Right ventricle myocardium inferior (tissue), 1 donor: ENCODE measurements at places on chromosomes 11 and 22. TPM values are rescaled to one million over a fixed set of nuclear protein-coding genes. Genes with fewer than 3 reads are reported as not detected.
A peak's percentile ranks its signal among the peaks of the same experiment; 100 is the strongest.

GPHA2 gene
- not detected for total RNA-seq

DNA sequence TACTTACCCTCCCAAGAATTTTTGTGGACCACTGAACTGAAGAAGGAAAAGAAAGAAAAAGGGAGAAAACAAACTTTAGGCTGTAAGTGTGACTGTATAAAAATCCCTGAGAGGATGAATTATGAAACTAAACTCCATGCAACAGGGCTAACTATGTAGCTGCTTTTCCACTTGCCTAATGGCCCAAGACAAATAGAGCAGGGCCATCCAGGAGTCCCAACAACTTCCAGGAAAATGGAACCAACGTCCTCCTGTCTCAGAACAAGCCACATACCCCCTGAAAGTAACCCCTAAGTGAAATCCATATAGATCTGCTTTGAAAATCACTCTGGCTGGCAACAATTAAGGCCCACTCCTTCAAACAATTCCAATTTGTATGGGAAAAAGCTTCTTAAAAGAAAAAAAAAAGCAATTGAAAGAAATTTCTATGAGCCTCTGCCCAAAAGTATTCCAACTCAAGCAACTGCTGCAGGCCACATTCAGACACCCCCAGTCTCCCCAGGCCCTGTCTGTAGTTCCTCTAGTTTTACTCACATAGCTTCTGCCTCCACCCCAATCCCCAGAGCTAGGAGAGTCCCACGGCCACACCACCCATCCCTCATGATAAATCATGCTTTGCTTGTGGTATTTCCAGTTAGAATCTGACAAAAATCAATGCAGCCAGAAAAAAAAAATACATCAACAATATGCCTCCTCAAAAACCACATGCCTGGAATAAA lies 12.7 kb downstream of the RBFOX2 start:
- no peak for DNase-seq

TRIM49D1 gene
- not detected for total RNA-seq

TP53AIP1 gene
- total RNA-seq = not detected

HMOX1 gene
- total RNA-seq = 7.4 TPM

BTBD18 gene
- total RNA-seq = not detected

OR52E8 gene
- total RNA-seq = not detected

GRCh38 chr22:16806401-16806800 lies 18.8 kb downstream of the XKR3 start:
- DNase-seq = no peak

DNA sequence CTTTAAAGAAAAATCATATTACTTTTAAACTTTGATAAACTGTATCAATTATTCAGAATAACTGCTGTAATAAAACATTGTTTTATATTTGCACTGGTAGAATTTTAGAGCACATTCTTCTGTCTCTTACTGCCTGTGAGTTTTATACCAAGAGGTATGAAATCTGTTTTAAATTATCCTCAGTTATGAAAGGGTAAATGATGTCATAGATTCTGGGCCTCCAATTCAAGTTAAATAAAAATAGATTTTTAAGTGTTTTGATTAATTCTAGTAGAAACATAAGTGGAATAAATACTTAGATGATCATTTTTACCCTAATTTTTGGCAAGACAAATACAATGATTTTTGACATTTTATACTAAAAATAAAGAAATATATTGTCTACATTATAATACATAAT lies 93.0 kb downstream of the GUCY1A2 start:
- DNase-seq = no peak

- DNase-seq = no peak
Observed at GRCh38 chr11:3645552-3645951, 624 bp downstream of the ART1 start.

DNA sequence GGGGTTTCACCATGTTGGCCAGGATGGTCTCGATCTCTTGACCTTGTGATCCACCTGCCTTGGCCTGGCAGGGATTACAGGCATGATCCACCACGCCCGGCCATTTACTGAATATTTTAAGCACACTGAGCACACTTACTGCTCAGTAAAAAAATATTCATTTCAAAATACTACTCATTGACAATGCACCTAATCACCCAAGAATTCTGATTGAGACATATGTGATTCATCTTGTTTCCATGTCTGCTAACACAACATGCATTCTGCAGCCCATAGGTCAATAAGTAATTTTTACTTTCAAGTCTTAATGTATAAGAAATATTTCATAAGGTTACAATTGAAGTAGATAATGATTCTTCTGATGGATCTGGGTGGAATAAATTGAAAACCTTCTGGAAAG lies 4.2 kb upstream of the OR52J3 start:
- DNase-seq = no peak

SLCO2B1 gene
- 33.4 TPM for total RNA-seq

BRSK2 gene
- 1.4 TPM for total RNA-seq

- no peak for DNase-seq
Observed at GRCh38 chr11:33273656-33274055, 16.5 kb downstream of the HIPK3 start.

DNA sequence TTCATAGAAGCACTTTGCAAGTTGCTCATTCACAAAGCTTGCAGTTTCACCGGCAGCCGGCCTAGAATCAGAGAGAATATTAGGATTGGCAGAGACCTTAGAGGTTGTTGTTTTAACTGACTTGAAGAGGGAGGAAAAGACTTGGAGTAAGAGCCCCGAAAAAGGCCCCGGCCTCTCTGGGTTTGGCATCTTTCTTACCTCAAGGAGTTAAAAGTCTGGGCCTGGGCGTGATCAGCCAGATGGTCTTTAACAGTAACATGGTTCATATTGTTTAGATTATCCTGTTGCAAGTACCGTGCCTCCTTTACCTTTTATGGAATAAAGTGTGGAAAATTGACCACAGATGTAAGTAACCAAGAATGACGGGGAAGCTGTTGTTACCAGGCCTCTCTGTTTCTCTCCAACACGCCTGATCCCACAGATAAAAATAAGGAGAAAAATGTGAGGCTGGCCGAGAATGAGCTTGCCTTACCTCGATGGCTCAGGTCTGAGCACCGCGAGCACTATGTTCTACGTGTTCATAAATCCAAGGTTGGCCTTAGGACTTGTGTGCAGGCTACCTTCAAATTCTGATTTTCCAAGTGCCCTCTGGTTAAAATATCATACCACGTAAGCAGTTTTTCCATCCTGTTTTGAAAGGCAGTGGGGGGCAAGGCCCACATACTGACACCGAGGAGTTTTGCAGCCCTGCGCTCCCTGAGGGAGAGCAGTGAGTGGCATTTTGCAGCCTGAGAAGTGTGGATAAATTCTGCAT lies 56.4 kb downstream of the PARVA start:
- DNase-seq = no peak

DNA sequence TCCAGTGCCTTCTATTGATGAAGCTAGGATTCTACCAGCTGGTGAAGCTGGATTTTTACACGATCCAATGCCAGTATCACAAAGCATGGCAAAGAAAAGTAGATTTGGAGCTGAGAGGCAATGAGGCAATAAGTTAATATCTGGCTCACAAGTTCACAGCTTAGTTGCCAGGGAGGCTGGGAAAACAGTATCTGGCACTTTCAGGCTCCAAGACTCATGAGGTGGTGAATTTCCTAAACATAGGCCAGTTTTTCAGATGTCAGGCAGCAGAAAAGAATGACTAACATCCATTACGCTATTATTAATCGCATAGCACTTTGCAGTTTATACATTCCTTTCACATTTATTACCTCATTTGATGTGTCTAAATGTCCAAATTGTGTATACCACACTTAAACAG lies 122.7 kb downstream of the GRIA4 start:
- no peak for DNase-seq

CCDC81 gene
- 0.22 TPM for total RNA-seq

LSP1 gene
- 22.5 TPM for total RNA-seq

DNA sequence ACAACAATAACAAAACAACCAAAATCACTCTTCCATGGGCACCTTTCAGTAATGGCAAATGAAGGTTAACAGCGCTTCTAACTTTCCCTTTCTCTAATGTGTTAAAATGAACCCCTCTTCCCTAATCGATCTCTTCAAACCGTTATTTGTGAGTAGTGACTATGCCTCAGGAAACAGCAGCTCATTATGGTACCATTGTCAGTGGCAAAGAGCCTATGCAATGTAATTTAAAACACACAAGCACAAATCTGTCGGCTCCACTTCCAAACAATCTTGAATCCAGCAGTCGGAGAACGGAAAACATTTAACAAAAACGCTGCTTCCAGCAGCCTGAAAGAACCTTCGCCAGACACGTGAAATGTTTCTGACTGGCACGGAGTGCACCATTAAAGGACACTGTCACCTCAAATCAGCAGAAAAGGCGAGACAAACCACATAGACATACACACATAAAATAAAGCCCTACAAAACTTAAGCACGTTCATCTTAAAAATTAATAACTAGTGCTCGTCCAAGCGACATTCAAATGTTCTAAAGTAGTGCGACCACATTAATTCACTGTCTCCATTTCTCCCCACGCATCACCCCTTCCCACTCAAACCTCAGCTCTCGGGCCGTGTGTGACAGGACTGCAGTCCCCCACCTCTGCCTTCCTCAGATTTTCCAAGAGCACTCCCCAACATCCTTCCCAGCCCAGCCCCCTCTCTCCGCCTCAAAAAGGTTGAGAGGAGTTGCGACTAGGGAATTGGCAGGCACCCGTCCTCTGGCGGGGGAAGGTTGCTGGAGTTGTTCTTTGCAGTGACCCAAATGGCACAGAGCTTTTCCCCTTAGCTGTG lies 748 bp downstream of the RAB30 start:
- peak; percentile 66 for DNase-seq

DNA sequence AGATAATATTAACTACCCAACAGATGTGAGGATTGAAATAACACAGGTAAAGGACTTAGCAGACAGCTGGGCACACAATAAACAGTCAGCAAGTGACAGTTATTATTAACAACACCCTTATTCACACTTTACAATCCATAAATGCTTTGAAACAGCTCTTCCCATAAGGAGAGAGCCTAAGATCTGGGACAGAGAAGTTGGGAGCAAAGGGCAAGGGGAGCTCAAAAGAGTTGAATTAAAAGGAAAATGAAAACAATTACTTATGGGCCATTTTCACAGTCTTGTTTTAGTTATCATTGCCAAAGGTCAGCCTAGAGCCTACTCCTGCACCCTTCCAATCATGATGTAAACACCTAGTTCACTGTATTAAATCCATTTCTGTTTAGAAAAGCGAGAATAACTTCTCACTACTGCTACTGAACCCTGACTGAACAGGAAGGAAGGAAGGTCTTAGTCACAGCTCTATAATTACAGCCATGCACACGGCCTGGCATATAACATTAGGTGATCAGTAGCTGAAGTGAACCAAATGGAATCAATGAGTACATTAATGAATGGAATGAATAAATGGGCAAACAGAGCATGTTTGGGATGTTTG lies 111.3 kb downstream of the PLEKHA7 start:
- no peak for DNase-seq

APOL5 gene
- total RNA-seq = not detected

- DNase-seq = no peak
Observed at GRCh38 chr22:19287076-19287707, 4.3 kb downstream of the CLTCL1 start.

GRCh38 chr11:58086528-58086927 lies 38.8 kb downstream of the OR9I1 start:
- no peak for DNase-seq

SLC22A25 gene
- not detected for total RNA-seq

CBLIF gene
- not detected for total RNA-seq

OR8D4 gene
- total RNA-seq = not detected

SLC6A5 gene
- total RNA-seq = not detected

OR6X1 gene
- not detected for total RNA-seq
